SW 1271 (cell line): ENCODE measurements at places on chromosomes 6 and 20.

GRCh38 chr6:35327349-35328027 lies 14.9 kb upstream of the PPARD start:
- DNase-seq = peak; percentile 41

- DNase-seq = no peak
These were observed 74.6 kb downstream of the AIG1 start for GRCh38 chr6:143135325-143135724.

DNA sequence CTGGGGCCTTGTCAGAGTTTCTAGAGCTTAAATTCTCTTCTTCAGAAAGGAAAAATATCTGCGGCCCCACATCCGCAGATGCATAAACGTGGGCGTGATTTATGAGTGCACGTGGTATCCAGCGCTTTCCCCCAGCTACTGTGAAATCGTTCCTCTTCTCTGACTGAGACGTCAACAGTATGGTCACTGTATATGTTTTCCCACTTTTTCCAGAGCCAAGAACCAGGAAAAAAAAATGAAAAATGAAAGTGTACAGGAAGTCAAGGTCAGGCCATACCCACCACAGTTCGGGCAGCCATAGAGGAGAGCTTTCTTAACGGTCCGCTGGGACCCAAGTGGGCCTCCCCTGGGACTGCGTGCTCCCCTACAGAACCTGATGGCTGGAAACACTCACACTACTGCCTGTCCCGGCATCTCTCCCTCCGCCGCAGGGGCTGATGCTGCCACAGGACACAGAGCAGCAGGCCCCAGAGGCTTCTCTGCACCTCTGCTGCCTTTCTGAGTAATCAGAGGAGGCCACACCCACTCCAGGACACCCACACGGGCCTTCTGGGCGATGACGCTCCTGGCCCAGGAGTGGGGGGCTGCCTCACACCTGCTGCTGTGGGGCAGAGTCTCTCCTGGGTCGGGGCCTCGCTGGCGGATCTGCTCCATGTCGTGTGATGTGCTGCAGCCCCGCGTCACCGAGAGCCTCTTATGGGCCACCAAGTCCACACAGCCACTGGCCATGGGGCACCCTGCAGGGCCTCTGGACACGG lies 16.4 kb upstream of the STX16 start:
- DNase-seq = no peak

DNA sequence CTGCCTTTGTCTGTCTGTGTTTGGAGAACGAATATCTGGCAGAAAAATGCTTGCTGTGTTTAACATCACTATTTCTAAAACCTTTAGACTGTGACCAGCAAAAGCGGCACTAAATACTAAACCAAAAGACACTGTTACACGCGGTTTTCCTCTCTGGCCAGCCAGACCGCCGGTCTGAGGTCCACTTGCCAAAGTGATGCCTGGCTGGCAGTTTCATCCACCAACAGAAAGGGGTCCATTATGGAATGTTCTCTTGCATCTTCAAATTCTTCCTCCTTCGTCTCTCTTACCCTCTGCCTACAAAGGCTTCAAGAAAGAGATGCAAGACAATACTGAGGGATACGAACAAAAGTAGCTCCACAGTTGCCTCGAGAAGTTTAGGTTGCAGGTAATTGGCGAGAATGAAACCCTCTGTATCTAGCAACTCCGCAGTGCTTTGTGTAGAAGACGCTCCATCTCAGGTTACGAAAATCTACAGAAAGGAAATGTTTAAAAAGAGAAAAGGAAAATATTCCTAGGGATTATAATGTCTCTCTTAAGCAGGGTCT lies 176.6 kb downstream of the TRIM27 start:
- DNase-seq = peak; percentile 73

DNA sequence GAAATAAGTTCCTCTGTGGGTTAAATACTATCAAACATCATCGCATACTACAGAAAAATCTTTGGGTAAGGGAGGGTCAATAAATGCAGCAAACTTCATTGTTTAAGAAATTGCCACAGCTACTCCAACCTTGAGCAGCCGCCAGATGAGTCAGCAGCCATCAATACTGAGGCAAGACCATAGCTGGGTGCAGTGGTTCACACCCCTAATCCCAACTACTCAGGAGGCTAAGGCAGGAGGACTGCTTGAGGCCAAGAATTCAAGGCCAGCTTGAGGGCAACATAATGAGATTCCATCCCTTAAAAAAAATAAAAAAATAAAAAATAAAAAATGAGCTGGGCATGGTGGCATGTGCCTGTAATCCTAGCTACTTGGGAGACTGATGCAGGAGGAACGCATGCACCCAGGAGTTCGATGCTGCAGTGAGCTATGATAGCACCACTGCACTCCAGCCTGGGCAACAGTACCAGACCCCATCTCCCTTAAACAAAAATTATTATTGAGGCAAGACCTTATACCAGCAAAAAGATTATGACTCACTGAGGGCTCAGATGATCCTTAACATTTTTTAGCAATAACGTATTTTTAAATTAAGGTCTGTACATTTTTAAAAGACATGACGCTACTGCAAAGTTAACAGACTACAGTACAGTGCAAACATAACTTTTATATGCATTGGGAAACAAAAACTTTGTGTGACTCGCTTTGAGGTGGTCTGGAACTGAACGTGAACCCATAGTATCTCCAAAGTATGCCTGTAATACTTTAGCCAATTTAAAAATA lies 8.8 kb downstream of the SRPK1 start:
- no peak for DNase-seq

- DNase-seq = no peak
These were observed 24.7 kb downstream of the SYTL3 start for GRCh38 chr6:158674342-158675131.

DNA sequence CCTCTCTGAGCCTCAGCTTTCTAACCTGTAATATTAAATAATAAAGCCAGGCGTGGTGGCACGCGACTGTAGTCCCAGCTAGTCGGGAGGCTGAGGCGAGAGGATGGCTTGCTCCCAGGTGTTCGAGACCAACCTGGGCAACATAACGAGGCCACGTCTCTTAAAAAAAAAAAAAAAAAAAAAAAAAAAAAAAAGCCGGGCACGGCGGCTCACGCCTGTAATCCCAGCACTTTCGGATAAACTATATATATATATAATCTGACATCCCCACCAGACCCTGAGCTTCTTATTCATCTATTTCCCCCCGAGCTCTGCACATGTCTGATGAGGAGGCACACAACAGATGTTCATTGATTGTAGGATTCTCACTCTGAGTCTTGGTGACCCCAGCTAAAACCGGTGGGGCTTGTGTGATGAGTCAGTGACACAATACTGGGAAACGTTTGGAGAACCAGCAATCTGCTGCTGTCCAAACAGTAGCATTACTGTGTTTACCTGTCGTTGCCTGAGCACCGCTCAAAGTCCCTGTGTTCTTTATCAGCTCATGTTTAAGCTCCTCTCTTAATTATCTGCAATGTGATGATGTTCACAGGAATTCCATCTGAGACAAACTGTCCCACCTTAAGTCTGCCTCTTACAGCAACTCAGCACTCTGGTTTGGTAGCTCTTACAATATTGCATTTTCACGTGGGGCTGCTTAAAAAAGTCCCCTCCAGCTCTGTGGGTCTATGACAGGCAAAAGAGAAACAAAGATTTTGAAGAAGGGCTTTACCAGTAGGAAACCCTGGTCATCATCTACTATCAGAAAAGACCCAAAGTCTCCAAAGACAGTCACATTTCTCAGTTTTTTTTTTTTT lies 1.0 kb upstream of the SPATA2 start:
- no peak for DNase-seq

DNA sequence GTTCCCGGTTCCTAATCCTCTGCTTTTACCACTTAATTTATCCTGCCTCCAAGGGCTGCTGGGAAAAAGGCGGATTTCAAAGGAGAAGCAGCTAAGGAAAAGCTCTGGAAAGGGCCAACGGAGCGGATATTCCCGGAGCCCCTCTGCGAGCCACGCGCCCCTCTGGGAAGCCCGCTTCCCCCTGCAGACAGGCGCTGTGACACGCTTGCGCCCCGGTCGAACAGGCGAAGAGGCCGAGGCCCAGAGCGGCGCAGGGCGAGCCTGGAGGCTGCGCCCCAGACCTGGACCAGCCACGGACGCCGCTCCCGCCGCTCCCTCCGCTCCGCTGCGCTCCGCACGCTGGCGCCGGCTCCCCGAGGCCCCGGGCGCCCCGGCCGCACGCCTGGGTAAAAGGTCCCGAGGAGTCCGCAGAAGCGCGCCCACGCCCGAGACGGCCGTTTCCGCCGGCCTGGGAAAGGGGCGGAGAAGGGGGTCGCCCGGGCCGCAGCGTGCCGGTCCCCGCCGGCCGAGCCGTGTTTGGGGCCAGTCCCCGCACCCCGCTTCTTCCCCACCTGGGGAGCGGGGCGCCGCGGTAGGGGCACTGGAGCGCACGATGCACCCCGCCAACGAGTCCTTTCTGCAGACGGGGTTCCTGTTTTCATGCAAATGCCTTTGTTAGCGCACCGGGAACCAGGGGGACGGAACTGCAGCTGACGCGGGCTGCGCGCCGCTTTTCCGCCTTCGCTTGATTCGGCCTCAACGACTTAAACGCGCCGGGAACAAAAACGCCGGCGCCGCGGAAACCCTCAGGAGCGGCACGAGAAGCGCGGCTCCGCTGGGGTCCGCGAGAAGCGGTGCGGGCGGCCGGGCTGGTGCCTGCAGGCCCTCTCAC lies 91.9 kb upstream of the SIRPA start:
- DNase-seq = no peak

- DNase-seq = no peak
These were observed 68.7 kb downstream of the RNF182 start for GRCh38 chr6:13993416-13993815.

DNA sequence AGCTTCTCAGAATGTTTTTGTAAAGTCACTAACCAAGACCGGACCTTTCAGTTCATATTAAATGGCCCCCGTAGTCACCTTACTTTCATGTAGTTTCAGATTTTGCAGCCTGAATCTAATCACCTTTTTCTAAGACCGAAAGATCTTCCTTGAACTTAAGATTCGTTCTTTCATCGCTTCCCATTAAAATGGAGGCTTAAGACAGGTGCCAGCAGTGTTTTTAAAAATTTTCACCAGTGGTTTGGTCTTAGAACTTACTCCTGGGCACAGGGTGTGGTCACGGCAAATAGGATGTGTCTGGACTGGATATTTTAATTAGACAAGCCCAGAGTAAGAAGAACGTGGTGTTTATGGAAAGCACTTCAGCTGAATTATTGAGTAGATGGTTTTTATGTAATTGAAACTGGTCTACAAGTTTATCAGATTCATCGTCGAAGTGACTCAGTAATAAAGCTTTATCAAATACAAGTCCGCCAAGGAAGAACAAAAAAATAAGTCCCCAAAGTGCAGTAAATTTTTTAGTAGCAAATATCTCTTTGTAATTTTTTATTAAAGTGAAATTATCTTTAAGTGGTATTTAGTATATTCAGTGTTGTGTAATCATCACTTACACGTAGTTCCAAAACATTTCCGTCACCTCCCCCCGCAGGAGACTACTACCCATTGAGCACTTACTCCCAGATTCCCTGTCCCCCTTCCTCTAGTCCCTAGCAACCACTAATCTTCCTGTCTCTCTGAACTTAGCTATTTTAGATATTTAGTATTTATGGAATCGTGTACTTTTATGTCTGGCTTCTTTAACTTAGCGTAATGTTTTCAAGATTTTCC lies 868 bp downstream of the SRSF3 start:
- peak; percentile 66 for DNase-seq

- no peak for DNase-seq
These were observed 147.8 kb downstream of the NFATC2 start for GRCh38 chr20:51394706-51395105.

DNA sequence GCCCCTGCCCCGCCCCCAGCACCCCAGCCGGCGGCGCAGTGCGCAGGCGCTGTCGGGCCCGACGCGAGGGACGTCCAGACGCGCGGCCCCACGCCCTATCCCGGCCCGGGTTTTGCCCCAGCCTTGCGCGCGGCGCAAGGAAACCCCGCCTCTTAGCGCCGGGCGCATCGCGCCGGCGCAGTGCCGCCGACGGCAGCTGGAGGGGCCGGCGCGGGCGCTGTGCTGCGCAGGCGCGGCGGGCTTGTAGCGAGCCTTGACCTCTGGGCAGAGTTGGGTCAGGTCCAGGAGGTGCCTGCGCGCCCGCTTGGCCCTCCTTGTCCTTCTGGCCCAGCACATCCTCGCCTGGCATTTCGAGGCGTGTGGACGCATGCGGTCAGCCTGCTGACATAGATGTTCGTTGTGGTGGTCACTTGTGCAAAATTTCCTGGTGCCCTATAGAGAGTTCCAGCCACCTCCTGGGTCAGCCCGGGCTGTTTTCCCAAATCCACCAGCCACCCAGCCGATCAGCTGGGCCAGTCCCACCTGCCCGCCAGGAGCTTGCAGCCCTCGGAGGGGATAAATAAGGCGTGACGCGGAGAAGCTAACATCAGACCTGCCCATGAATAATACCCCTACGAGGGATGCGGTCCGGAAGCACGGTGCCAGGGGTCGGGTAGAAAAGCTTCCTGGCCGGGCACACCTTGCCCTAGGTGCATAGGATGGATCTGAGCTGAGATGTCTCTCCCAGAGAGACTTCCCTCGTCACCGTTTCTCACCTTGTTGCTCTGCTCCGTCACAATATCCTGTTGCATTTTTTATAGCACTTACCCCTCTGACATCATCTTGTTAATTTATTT lies 428 bp upstream of the PRELID3B start:
- peak; percentile 72 for DNase-seq

- DNase-seq = no peak
These were observed at the start of gene OPRL1 for GRCh38 chr20:64080013-64080812. OPRL1 (plus strand) TSS chr20:64080082; CDS start chr20:64092721, 12,639 bp downstream.

DNA sequence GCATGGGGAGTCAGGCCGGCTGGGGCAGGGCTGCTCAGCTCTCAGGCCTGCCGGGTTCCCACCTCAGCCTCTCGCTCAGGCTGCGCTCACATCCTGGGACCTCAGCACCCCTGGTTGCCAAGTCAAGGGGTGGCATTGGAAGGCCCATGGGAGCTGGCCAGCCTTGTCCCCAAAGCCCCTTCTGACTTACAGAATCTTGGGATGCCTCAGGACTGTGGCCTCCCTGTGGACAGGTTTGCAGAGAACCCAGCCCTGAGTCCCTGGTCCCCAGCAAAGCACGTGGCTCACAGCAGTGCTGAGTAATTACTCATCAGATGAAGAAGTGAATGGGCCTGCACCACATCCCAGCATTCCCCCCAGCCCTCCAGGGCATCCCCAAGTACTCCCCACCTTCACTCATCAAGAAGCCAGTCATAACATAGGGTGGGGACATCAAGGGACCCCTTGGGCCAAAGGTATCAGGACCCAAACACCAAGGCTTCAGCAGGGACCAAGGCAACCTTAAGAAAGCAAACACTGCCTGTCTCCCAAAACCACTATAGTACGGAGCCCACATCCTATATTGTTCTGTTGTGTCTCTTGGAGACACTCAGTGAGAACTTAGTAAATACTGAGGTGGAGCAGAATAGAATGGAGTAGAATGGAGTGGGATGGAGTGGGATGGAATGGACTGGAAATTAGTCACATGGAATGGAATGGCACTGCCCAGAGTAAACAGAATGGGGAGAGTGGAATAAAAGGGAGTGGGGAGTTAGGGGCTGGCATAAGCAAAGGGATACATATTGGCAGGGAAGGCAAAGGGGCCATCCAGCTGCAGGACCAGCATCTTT lies 3.6 kb downstream of the PGC start:
- DNase-seq = no peak

DNA sequence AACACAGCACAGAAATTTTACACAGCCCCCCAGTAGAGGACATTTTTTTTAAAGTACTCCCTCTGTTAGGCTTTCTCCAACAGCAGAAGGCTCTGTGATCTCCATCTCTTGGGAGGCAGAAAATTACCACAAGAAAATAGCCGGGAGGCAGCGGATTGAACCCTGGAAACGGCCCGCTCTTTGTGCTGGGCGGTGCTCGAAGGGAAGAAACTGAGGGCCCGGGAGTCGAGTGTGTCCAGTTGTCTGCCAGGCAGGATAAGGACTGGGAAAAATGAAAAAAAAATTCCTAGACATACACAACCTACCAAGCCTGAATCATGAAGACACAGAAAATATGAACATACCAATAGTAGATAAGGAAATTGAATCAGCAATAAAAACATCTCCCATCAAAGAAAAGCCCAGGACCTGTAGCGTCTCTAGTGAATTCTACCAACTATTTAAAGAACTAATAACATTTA lies 31.5 kb downstream of the POM121L2 start:
- peak; percentile 74 for DNase-seq
